Left lobe of liver (tissue), 2 donors: ENCODE measurements at places on chromosomes 2 and 18. TPM values are rescaled to one million over a fixed set of nuclear protein-coding genes. Genes with fewer than 3 reads are reported as not detected.
A peak's percentile ranks its signal among the peaks of the same experiment; 100 is the strongest.

GRCh38 chr2:150880986-150881385, 380.7 kb downstream of the RBM43 start:
- DNase-seq = no peak

- DNase-seq = no peak
Observed at GRCh38 chr2:28349546-28350165, 43.0 kb upstream of the FOSL2 start.

- peak; percentile 37 for DNase-seq
Observed at GRCh38 chr18:3048121-3048520, 35.2 kb upstream of the LPIN2 start.

GRCh38 chr18:37567061-37567993, 1.7 kb upstream of the CELF4 start:
- no peak for DNase-seq

GRCh38 chr2:105926960-105927678, 182.4 kb downstream of the NCK2 start:
- DNase-seq = no peak

DNA sequence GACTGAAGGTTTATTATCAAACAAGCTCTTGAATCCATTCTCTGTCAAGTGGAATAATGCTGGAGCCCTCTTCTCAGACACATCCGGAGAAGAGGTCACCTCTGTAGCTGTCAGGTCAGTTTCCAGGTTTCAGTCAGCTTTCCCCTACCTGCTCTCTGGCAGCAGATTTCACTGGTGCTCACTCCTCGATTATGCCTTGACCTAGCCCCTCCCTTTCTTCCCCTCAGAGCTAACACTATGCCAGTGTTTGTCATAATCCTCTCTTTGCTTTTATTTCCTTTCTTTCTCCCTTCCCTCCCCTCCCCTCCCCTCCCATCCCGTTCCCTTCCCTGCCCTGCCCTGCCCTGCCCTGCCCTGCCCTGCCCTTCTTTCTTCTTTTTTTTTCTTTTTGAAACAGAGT, 22.5 kb upstream of the PLEKHM3 start:
- DNase-seq = no peak

- peak; percentile 60 for DNase-seq
Observed at GRCh38 chr2:232444409-232445148, 11.4 kb upstream of the ALPI start.

DNA sequence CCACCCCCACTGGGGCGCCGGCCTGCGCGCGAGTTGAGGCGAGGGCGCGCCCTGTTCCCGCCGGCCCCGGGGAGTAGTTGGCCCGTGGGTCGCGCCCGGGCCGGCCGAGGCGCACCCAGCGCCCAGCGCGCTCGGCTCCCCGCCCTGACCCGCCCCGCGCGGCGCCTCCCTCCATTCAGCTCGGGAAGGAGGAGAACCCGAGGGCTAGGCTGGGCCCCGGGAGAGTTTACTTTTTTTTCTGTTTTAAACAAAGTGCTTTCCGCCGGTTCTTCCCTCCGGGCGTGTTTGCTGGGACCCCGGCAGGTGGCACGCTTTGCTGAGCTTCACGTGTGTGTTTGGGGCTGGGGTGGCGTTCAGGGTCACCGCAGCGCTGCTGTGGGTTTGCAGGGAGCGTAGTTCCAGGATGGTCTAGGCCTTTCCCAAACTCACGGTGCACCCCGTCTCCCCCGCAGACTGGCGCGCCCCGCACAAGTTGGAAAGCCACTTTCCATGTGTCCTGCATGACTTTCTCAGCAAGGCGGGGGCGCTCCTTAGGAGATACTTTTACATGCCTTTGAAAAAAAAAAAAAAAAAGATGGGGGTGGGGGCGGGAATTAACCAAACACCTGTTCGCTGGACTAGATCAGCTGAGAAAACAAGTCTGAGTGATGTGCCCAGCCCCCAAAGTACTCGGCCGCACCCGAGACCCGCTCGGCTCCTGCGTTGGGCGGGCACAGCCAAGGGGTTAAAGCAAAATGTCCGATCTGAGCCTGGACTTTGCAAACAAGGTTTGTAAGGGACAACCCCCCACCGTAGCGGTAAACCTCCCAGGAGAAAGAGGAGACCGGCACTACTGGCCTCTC, 825 bp downstream of the ITGA6 start:
- peak; percentile 55 for DNase-seq

DNA sequence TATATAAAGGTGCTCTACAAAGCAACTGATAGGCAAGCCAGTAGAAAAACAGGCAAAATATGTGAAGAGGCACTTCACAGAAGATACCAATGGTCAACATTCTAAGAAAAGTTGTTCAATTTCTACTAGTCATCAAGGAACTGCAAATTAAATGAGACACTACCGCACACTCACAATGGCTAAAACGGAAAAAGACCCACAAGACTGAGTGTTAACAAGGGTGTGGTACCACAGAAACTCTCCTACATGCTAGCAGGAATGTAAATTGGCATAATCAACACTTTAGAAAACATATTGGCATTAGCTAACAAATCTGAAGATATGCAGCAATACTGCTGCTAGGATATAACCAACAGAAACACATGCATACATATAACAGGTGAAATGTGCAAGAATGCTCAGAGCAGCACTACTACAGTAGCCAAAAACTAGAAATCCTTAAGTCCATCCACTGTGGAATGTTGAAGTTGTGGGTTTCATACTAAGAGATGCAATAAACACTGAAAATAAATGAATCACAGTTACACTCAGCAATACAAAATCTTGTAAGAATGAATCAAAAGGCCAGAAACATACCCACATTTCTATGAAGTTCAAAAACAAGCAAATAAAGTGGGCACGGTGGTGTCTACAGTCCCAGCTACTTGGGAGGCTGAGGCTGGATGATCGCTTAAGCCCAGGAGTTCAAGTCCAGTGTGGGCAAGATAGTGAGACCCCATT, 9.2 kb downstream of the RNU4ATAC start:
- DNase-seq = no peak

DNA sequence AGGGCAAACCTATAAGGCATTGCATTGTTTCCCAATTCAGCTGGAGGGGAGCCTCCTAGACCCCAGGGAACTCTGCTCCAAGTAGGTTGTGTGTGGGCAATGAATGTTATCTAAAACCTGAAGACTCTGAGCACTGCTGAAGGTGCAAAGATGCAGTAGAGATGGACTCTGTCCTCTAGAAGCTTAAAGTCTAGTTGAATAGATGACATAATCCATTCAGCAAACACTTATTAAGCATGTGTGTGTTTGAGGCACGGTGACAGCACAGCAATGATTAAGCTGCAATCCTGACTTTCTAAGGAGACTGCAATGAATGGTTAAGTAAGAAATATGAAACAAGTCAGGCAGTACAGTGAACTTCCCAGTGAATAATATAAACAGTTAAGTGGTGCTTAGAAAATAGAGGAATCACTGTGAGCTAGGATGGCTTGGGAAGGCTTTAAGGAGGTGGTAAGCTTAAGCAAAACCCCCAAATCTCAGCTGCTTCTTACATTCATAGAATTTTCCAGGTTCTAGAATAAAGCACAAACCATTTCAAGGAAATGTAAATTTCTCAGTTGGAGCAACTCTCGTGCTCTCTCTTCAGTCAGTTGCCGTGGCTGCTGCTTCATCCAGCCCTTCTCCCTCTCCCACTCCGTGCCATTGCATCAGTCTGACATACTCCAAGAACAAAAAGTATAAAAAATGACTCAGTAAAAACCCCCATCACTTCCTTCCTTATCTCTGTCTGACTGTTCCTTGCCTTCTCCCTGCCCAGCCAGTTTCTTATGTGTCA, 19.1 kb downstream of the MXD1 start:
- DNase-seq = no peak

The CNGA3 gene
- total RNA-seq = not detected

The AGXT gene
- 1,805 TPM for total RNA-seq

The GPBAR1 gene
- total RNA-seq = 1.3 TPM

The KCNJ3 gene
- total RNA-seq = 0.78 TPM

The SMYD1 gene
- total RNA-seq = not detected

The NOL4 gene
- total RNA-seq = 2.8 TPM

The RALBP1 gene
- total RNA-seq = 17.4 TPM

The ACVR1C gene
- 2.2 TPM for total RNA-seq

The IGFBP5 gene
- total RNA-seq = 55.4 TPM

The SERPINB3 gene
- total RNA-seq = not detected

The ACMSD gene
- total RNA-seq = 123 TPM
